ENCODE measurements at places on chromosomes 2 and 18. TPM values are rescaled to one million over a fixed set of nuclear protein-coding genes. Genes with fewer than 3 reads are reported as not detected.

Gene MAPK4
- not detected for polyA plus RNA-seq

Gene NEU2
- not detected for polyA plus RNA-seq

GRCh38 chr18:8084160-8084559, 517.0 kb downstream of the PTPRM start:
- DNase-seq: no peak

- DNase-seq: no peak
Measured at GRCh38 chr2:136305517-136306192, 187.7 kb upstream of the CXCR4 start.

Gene KCNG2
- not detected for polyA plus RNA-seq

GRCh38 chr18:14031053-14031452, 101.2 kb downstream of the ZNF519 start:
- no peak for DNase-seq

Gene NTSR2
- polyA plus RNA-seq: not detected

Gene PARD6G
- 0.20 TPM for polyA plus RNA-seq

DNA sequence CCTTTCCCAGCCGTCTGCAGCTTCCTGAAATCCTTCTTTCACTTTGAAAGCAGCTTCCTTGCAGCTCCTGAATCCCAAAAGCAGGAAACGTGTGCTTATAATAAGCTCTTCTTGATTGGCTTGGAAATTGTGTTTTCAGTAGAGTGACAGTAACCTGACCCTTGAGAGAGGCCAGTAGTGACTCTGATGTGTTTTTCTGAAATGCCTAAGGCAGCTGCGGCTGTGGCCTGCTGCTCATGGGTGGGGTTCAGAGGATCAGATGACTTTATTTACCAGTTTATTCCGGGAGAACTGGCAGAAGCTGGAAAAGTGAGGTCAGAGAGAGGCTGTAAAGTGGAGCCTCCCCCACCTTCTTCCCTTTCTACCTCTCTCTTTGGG, 31.9 kb upstream of the RPIA start:
- no peak for DNase-seq

Gene TDRD15
- polyA plus RNA-seq: not detected
